ENCODE measurements at places on chromosomes 4 and X.

DNA sequence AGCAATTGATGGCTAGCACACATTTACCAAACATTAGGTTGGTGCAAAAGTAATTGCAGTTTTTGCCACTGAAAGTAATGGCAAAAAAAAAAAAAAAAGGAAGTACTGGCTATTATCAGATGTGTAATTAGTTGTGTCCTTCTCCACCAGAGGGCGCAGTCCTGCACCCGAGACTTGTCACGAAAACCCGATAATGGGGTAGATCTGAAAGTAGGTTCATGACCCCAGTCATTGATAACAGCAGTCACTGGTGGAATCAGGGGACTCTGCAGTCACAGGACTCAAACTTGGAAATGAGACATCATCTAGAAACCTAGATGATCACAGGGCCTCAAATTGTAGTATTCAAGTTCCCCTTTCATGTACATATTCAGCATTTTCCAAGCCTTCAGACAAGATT, 13.1 kb upstream of the ACOT9 start:
- peak; percentile 19 for DNase-seq

DNA sequence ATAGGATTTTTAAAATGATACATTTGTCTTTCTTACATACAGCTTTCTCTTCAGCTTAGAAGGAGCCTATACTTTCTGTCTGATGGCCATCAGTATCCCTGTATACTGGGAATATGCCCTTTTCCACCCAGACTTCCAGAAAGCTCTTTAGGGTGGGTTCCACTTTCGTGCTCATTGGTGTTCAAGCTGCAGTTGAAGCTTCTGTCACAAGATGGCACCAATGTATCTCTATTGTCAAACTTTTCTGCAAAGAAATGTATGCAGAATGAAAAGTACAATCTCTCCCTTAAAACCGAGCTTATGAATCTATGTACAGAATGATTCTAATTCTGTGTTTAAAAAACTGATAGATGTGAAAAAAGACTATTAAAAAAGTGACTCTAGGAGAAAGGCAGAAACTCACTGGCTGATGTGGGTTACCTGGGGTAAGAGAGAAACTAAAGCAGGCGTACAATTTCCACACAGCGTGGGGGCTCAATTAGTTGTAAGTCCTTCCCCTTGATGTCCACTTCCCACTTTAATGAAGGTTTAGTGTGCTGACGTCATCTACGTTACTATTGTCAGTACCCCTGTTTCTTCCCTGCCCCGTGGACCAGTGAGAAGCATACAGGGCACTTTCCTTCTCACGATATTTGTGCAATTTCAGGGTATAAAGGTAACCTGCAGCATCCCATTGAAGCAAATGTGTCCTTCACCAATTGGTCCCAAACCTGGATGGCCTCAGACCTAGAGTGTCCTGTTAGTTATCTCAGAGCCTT, 57.3 kb upstream of the TCEAL2 start:
- no peak for DNase-seq

DNA sequence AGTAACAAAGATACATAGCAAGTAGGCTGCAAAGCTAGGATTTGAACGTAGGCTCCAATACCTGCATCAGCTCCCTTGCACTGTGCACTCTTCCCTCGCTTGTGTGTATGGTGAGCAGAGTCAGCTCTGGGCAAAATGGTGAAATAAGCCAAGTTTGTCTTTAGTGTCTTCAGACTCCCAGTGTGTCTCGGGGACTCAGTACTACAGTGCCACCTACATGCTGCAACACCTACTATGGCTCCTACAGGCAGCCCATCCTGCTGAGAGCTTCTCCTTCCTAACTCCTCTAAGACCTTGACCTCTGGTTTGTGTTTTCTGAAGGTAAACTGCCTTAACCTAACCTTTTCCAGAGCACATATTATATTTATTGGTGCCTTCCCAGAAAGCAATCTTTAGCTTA, 42.5 kb downstream of the RTL9 start:
- no peak for DNase-seq

DNA sequence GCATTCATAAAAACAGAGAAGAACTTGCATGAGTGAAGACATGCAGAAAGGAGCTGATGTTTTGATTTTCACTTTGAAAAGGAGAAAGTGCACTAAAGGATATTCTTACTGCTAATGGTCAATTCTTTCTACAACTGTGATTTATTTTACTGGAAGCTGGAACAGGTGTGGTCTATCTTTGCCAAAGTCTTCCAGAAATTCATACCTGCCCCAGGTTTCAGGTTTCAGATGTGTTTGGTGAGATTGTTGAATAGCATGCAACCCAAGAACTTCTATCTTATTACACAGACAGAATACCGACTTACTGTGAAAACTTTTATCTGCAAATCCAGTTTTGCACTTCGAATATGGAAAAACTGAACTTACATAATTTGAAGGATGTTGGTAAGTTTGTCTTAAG, 388.3 kb downstream of the PDGFC start:
- no peak for DNase-seq

GRCh38 chr4:67522230-67522629, 23.1 kb downstream of the CENPC start:
- DNase-seq = no peak

GRCh38 chr4:143921181-143921580, 15.8 kb upstream of the GYPE start:
- DNase-seq = no peak

- no peak for DNase-seq
These were observed 248.2 kb downstream of the PARM1 start for GRCh38 chr4:75180790-75181776.

- DNase-seq = no peak
These were observed 25.5 kb downstream of the ZNF330 start for GRCh38 chr4:141246243-141246642.

- DNase-seq = no peak
These were observed 6.3 kb downstream of the MAGED1 start for GRCh38 chrX:51899741-51900140.

DNA sequence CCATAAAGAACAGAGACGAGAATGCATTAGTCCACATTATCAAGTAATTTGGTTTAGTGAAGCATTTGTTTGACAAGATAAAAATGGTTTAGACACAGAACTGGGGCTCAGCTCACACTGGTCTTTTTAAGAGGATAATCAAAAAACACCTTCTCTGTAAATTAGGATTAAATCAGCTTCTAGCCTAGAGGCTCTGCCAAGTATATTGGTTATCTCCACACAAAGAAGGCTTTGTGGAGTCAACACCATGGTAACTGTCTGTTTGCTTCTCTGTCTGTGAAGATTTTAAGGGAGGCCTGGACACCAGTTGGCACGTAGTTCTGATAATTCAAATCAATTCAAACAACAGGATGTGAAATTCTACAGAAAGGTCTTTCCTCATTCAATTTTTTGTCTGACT, 687.0 kb downstream of the DMD start:
- DNase-seq = no peak

DNA sequence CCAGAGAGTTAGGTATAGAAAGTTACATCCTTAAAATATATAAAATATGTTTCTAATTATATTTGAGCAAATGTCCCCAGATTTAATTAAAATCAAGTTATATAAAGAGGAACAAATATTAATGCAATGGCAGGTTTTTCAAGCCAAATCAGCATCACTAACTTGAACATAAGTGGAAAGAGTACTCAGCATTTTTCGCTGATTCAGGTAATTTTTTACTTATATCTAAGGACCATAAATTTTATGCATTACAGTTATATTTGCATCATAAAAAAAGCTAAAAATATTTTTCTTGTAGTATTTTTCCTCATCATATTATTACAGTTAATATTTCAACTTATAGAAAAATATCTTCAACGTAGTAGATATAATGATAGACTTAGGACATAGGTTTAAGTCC, 1047.4 kb downstream of the FAM133A start:
- DNase-seq = no peak

DNA sequence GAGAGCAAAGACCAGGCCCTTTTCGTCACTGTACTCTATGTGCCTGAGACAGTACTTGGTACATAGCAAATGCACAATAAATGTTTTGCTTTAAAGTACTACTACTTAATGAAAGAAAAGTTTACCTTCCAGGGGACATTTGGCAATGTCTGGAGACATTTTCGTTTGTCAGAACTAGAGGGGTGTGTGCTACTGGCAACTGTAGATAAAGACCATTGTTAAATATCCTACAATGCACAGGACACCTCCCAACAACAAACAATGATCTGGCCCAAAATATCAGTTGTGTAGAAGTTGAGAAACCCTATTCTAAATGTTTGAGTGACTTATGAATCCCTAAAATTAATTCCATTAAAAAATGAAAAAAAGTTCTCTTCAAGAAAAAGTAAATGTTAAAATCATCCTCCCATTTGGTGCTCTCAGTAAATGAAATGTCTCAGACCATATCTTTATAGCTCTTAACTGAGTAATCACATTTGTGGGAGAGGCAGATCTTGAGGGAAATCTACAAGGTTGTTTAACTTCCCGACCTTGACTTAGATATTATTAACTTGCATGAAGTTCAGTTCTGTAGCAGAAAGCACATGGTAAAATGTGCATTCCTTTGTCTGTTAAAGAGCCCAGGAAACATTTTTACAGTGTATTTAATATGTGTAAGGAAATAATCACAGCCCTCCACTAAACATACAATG, 18.5 kb downstream of the EGFL6 start:
- no peak for DNase-seq

GRCh38 chrX:1416965-1417760, 25.2 kb upstream of the SLC25A6 start:
- no peak for DNase-seq

DNA sequence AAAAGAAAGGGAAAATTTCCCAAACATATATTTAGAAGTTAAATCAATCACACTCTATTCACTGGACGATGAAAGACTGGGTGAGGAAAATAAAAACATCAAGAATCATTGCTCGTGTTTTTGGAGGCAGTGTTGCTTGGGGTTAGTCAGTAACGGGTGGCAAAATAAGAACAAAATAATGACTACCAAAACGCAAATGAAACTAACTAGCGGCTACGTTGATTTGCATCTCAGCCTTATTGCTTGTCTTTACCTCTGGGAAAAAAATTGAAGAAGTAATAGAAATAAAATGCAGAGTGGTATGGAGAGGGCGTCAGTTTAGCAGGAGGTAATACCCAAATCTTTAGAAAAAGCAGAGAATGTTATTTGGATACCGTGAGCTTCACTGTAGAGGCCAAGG, 86.4 kb upstream of the SORBS2 start:
- DNase-seq = no peak

GRCh38 chrX:100931925-100932285, 3.2 kb upstream of the XKRX start:
- DNase-seq = no peak

DNA sequence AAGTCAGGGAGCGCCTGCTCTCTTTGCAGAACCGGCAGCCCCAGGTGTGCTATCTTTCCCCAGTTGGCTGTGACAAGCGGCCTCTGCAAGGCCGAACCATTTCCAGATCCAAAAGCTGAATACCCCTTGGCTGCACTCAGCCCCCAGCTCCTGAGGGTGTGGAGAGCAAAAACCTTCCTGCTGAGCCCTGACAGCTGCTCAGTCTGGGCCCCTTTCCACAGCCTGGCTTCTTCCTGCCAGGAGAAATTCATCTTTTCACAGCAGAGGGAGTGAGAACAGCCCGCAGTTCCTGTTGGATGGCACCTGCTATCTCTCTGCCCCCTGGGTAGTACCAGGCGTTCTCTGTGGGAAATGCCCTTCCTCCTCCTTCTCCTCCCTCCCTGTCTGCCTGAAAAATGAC, 78.4 kb downstream of the DRD5 start:
- no peak for DNase-seq

GRCh38 chr4:142402156-142402555, 443.9 kb downstream of the INPP4B start:
- no peak for DNase-seq

DNA sequence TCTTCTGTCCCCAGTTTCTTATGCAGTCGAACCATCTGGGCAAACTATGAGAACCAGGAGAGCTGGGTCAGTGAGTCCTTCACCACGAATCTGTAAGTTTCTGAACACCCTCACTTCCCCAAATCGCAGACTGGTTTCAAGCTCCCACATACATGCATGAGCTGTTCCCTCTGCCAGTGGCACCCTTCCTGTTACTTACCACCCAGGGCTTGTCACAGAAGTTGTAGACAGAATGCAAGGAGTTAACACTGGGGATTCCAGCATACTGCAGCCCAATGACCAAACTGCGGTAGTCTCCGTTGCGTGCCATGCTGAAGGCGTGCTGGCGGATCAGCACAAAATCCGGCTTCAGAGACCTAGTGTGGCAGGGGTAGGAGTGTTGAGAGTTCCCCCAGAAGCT, 14.6 kb downstream of the SYN1 start:
- no peak for DNase-seq

DNA sequence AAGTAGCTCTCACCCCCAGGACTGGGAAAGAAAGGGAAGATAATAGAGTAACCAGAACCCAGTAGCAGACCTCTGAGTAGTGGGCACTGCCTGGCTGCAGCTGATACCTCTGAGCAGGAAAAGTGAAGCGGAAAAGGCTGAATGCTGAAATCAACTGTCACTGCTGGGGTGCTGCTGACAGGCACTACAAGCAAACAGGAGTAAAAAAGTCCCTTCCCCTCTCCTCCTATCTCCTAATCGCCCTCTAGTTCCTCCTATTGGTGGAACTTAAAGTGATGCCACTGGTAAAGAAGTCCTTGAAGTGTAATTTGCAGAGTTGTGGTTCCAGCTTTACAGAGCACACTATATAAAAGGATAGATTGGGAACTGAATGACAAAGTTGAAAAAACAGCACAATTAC, 32.8 kb upstream of the GLRB start:
- DNase-seq = no peak

DNA sequence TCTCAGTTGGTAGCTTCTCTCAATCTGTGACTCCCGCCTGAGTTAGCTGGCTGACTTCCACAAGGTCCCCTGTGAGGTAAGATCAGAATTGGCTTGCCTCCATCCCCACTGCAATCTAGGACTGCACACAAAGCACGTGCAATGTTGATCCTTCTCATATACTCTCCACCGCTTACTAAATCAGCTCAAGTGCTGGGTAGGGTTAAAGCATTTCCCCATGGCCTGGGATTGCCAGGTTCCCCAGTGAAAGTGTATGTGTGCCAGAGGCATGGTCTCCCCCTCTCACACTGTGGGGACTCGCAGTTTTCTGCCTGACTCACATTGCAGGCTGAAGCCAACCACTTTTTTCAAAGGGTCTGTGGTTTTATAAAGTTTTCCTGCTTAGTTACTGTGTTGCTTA, 886.9 kb downstream of the FAM133A start:
- no peak for DNase-seq

- DNase-seq = no peak
These were observed 283.8 kb downstream of the IQCM start for GRCh38 chr4:149531861-149532260.

DNA sequence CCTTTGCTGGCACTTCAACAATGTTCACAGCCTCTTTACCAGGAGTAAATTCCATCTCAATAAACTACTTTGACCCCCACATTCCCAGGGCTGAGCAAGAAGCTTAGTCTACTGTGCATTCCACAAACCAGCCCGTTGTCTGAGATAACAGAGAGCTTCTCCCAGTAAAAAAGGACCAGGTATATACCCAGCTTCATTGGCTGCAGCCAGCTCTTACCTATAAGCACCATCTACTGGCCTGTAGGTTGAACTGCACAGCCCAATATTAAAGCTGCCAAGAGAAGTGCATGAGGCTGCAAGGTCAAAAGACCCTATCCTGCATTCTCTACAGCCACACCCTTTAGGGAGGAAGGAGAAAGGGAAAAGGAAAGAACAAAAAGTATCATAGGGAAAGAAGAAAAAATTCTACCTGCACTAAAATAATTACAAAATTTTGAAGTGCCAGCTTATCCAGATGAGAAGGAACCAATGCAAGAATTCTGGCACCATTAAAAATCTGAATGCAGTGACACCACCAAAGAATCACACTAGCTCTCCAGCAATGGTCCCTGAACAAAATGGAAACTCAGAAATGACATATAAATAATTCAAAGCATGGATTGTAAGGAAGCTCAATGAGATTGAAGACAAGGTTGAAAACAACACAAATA, 45.7 kb upstream of the INTU start:
- no peak for DNase-seq

- no peak for DNase-seq
These were observed 5.7 kb upstream of the PLCXD1 start for GRCh38 chrX:275476-275966.

Measured in T-helper 17 cell (primary cell).